Foreskin keratinocyte (primary cell): ENCODE measurements at places on chromosomes 6 and 20. TPM values are rescaled to one million over a fixed set of nuclear protein-coding genes. Genes with fewer than 3 reads are reported as not detected.

DNA sequence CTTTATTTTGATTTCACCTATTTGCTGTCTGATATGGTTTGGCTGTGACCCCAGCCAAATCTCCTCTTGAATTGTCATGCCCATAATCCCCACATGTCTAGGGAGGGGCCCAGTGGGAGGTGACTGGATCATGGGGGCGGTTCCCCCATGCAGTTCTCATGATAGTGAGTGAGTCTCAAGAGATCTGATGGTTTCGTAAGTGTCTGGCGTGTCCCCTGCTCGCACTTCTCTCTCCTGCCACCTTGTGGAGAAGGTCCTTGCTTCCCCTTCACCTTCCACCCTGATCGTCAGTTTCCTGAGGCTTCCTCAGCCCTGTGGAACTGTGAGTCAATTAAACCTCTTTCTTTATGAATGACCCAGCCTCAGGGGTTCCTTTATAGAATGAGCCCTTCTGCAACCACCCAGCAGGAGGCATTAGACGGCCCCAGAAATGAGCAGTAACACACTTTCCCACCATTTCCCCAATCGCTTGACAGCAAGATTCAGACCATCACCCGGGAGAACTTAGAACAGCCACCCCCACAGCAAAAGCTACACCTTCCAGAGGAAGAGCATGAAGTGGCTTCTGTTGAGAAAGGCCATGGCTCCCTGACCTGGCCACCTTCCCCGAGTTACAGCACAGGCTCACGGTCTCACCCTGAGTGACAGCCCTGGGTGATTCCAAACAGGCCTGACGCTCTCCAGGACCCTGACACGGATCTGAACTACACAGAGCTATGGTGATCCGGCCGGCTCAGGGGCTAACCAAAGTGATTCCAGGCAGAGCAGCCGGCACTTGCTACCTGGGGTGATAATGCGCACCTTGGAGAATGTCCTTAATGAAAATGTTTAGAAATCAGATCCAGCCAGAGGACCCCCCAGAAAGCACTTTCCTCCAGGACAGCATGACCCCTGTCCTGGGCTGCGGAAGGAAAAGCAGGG is 131.2 kb upstream of the CDH4 start:
- DNase-seq: peak; percentile 73

PGC gene
- not detected in 2 replicates for total RNA-seq

SLPI gene
- 9.1 and 11.3 TPM in 2 replicates for total RNA-seq

- DNase-seq: no peak
These were observed 24.5 kb downstream of the PYGB start for GRCh38 chr20:25272223-25273000.

DNA sequence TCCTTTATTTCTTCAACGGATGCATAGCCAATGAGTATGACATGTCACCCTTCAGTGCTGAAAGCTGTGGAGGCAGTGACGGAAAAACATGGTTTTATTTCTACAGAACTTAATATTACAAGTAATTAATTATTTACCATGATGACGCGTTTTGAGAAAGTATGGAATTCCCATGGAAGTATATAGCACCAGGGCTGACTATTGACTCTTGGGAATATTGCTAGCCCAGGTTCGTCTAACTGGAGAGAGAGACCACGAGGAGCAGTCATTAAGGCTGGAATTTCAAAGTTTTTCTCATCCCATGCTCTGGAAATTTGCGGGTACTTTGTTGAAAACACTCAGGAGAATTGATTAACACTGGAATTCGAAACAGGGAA is 155.2 kb upstream of the PRSS16 start:
- no peak for DNase-seq

DNA sequence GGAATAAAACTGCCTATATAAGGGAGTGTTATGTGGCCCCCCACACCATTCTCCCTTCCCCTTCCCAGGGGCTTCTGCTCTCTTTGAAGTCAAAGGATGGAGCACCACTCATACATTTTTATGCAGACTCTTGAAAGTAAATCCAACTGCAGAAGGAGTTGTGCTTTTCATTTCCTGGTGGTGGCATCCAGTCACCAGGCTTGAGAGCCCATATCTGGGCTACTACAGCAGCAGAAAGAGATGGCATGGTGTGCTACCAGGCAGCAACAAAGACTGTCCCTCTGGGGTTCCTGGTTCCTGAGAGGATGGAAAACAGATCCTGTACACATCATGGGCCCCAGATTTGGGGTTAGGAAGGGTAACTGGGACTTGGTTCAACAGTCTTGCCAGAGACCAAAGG is 226.4 kb downstream of the CLIC5 start:
- no peak for DNase-seq

HSPA1L gene
- 0.46 and 0.58 TPM in 2 replicates for total RNA-seq

C20orf96 gene
- 1.7 and 1.8 TPM in 2 replicates for total RNA-seq

FAM83C gene
- total RNA-seq: 2.6 and 3.0 TPM in 2 replicates

DNA sequence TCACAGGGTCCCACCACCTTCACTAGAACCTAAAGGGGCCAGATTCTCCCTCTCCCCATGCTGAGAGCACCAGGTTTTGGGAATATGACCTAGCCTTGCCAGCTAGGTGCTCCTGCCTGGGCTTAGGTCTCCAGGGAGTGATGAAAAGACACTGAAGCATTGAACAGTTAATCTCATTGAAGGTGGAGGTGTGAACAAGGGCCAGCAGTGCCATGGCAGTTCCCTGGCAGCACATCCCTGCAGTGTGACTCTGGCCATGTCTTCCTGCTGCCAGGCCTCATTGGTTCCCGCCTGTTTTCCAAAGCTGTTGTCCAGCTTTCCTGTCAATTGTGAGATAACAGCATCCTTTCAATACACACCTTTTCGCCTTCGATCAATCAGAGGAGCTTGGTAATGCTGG is 10.9 kb downstream of the PPIL6 start:
- no peak for DNase-seq

GRCh38 chr6:16918586-16918985 is 157.3 kb upstream of the ATXN1 start:
- DNase-seq: no peak

CRISP3 gene
- not detected in 2 replicates for total RNA-seq

DNA sequence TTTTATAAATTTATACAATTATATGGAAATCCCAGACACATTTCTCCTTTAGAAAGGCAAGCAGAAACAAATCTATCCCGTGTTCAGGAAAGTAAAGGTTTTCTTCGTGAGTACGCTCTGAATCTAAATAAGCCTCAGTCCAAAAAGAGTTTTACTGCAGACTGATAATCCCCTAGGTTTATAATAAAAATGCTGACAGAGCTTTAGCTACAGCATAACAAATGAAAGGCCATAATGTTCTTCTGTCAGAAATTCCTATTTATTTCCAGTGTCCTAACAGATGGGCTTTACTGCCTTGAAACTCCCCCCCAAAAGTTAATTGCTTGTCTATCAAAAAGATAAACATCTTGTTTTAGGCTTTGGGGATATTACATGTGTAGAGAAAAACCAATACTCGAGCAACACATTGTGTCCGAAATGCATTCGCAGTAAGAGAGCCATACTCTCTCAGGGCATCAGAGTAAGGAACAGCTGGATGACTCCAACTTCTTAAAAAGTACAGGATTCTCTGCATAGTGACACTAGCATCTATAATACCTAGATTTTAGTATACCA is 109.0 kb downstream of the PRKN start:
- no peak for DNase-seq

GRCh38 chr20:2261046-2261485 is 34.7 kb upstream of the TGM3 start:
- DNase-seq: no peak

GRCh38 chr6:37033255-37033654 is 27.8 kb downstream of the FGD2 start:
- no peak for DNase-seq

ZNF311 gene
- 2.3 and 3.3 TPM in 2 replicates for total RNA-seq

DNA sequence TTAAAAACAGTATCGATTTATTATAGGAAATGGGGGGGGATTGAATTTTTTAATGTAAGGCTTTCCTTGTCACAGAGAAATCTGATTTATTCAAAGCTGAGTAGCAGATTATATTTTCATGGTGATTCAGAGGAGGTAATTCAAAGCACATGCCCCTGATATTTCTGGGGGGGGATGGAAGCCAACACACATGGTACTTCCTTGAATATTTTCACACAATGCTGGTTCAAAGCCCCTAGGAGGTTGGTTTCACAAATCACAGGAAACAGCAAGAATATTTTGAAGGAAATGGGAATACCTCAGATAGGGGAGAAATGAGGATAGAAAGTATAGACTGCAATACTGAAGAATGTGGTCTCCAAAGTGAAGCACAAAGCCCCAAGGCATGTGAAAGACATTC is 98.8 kb downstream of the RTN4IP1 start:
- DNase-seq: no peak

KIF16B gene
- total RNA-seq: 13.2 and 14.4 TPM in 2 replicates

DNA sequence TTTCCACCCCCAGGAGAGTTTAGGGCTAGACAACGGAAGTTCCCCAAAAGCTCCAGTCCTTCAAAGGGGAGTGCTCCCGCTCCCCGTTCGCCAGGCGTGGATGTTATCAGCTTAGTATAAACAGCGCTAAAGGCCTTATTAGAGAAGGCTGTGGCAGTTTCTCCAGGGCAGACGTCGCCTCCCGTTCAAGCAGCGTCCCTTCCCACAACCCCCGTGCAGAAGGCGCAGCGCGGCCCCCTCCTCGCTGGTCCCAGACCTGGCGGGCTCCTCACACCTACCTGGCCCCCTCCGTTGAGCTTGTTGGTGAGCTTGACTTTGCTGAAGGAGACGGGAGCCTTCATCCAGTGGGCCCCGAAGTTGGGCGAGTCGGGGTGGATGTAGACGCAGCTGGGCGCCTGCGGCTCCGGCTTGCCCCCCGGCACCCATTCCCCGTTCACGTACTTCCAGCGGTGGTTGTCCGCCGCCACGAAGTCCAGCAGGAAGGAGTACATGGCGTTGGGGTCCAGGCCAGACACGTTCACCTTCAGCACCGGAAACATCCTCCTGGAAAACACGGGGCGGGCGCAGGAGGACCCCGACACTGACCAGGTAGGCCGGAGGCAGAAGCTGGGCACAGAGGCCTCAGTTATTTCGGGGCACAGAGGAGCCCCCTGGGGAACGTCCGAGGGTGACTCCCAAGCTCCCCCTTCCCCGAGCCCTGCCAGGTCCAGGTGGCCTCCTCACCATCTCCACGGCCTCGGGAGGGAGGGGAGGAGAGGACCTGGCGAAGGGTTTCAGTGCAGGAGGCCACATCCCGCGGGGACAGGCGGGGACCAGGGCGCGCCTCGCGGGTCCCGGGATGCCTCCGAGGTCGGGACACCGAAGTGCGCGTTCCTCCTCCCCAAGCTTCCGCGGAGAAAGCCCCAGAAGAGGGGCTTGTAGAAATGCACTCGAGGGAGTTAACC is 1.1 kb downstream of the TBXT start:
- no peak for DNase-seq

NTSR1 gene
- 2.3 and 2.8 TPM in 2 replicates for total RNA-seq

- DNase-seq: no peak
These were observed 487.8 kb downstream of the PTPRT start for GRCh38 chr20:42701948-42702347.
